ENCODE measurements at places on chromosomes 16 and 17.

- DNase-seq = no peak
These were observed 9.3 kb upstream of the ZNF624 start for GRCh38 chr17:16662936-16663335.

DNA sequence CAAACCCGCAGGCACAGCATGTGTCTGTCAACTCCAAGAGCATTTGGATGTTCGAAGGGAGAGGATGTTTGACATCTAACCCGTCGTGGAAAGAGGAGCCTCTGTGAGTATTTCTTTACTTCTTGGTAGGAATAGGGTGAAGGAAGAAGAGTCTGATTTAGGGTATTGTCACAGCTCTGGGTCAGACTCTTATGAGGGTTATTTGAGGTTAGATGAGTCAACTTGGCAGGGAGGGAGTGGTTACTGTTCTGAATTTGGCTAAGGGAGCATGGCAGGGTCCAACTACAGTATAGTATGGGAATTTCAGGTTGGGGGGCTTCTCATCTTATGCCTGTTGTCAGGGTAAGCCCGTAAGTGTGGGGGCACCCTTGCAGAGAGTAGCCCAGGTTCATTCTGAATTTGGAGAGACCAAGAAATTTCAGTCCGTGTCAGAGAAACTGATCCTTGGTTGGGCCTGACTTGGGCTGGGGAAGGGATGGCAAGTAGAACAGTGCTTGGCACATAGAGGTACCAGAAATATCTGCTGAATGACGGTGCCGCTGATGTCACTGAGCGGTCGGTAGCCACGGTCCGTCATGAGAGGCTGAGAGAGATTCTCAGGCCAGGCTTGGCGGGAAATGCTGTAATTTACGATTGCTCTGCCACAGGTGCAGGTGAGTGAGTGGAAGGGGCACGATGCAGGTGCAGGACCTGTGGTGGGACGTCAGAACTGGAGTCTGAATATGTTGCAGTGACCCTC is 43.2 kb downstream of the MYH3 start:
- DNase-seq = no peak

DNA sequence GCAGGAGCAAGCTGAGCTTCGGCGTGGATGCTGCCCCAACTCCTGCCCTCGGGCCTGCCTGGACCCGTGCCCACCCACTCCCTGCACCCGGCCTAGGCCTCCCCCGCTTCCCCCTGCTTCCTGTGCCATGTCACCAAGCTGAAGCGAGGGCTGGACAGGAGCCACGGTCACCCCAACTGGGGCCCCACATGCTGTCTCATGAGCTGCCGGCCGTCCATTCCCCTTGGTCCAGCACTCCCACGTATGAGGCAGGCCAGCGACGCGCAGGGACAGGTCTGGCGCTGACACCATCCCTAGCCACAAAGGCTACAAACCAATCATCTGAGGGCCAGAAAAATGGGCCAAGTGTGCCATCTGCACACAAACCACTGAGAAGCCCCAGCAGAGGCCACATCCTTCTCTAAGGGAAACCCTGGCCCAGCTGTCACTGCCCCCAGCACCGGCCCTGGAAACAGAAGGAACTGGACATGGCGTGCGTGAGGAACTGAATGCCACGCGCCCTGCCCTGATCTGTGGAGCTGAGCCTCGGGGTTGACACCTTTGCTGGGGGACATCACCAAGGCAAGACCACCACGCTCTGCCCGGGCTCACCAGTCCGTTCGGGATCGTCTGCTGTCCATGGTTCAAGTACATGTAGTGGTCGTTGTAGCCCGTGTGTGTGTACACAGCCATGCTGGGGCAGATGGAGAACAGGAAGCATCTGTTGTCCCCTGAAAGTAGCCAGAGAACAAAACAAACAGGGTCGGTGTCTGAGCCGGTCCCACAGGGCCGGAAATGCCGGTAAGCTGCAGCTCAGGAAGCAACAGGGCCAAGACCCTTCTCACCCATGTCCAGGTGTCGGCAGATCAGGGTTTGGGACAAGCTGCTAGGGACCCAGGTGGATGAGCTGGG is 22.2 kb downstream of the MEAK7 start:
- no peak for DNase-seq

GRCh38 chr17:43720311-43721060 is 38.1 kb downstream of the SOST start:
- DNase-seq = peak; percentile 75

- DNase-seq = no peak
These were observed 3.7 kb downstream of the NFE2L1 start for GRCh38 chr17:48051706-48052486.

DNA sequence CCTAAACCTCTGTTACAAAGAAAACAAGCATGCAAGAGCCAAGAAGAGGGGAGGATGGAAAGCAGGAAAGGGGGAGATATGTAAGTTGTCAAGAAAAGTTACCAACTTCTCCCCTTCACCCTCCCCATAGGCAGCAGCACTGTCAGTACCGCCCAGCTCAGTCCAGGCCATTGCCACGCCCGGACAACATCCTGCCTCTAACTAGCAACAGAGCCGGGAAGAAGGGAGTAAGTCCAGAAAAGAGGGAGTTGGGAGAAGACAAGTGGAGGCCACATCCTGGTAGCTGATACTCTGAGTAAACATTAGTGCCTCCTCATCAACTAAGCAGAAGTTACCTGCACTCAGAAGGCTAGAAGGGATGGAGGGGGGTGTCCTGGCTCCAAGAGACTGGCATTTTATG is 113.6 kb downstream of the SMG6 start:
- no peak for DNase-seq

DNA sequence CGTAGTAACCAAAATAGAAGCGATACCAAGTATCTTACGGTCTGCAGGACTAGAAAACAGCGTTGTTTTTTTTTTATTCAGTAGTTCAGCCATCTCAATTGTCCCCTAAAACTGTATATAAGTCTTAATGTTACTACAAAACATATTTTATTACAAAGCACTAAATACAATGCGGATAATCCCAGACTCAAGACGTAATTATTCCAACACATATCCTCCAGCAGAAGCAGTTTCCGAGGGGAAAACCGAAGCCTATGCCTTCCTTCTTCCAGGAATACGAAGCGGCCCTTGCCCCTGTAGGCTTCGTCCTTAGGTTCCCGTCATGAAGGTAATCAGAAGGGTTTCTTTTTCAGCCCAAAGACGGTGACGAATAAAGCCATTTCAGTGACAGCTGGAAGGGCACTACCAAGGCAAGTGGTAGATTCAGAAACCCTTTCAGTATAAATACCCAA is 2.3 kb downstream of the TMEM107 start:
- DNase-seq = no peak

GRCh38 chr16:85643631-85644030 is 30.5 kb downstream of the GSE1 start:
- DNase-seq = no peak

- DNase-seq = peak; percentile 27
These were observed 36.7 kb downstream of the CMIP start for GRCh38 chr16:81481207-81481821.

- DNase-seq = no peak
These were observed 116.4 kb downstream of the HS3ST3A1 start for GRCh38 chr17:13485327-13485726.

- no peak for DNase-seq
These were observed 37.6 kb upstream of the DHRS7B start for GRCh38 chr17:21089145-21089544.

DNA sequence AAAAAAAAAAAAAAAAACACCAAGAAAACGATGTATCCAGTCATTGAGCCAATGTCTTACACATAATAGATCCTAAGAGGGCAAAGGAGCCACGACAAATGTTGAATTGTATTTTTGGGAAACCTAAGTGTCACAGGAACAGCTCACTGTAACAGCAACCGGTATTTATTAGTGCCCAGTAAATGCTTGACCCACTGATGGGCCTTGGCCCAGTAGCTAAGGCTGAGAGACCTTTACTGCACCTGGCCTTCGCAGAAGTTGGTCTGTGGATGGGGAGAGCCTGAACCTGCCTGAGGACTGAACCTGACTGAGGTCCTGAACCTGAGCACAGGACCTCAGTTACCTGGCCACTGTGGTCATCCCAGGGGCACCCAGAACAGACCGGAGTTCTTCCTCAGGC is 65.0 kb upstream of the TBX2 start:
- no peak for DNase-seq

DNA sequence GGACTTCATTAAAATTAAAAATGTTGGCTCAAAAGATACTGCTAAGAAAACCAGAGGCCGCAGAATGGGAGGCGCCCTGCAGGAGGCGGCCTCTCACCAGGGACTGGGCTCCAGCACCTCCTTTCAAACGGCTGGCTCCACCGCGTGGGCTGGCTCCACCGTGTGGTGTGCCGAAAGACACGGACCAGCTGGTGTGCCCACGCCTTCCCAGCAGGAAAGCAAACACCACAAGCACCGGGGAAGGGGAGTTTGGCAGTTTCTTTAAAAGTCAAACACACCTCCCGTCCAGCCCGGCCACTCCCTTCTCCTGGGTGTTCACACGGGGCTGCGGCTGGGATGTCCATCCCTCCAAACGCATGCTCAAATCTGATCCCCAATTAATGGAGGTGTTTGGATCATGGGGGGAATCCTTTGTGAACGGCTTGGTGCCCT is 13.9 kb downstream of the HAGH start:
- DNase-seq = peak; percentile 21

DNA sequence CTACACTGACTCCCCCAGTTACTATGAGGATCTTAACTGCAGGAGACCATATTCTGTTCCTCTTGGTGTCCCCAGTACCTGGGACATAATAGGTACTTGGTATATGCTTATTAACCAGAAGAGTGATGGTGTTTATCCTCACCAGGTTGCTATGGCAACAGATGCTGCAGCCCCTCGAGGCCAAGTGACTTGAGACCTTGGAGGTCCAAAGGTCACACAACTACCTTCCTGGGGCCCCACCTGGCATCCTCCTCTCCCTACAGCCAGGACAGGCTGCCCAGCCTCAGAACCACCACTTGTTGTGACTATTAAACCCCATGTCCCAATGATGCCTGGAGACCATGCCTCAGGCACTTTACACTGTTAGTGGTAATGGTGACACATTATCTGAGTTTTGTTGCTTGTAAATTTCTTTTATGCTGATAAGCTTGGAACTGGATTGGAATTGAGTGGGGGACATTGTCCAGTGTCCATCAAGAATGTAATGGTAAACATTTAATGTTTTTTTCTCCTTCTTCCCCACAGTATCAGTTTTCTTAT is 189.4 kb downstream of the CCDC182 start:
- DNase-seq = no peak

DNA sequence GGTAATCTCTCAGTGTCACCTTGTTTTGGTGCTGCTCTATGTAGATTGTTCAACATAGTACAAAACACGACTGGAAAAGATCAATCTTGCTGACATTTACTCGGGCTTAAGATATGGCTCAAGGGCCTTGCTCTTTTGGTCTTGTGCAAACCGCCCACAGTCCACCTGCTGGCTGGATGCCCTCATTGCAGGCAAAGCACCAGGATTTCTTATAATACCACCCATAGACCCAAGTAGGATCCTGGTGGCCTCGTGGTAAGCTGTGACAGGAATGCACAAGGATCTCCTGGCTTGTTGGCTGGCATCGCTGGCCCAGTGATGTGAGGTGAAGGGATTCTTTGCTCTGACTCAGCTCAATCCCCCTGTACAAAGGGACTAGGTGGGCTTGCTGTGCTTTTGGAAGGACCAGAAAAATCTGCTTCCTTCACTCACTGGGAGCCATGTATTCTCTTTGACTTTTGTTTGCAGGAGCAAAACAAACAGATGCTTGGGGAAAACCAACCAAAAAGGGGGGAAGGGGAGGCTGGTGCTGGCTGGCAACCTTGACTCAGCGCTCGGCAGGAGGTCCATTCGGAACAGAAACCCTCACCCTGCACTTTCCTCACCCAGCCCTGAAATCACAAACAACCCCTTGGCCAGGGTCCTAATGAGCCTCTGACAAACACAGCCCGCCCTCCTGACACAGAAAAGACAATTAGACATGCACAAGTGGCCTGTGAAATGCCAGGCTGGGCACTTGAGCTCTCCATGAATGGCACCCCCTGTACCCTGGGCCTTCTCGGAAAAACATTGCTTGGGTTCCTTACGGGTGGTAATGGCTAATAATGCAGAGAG is 36.6 kb upstream of the MED9 start:
- peak; percentile 80 for DNase-seq

GRCh38 chr16:4477966-4478365 is 1.8 kb downstream of the HMOX2 start:
- peak; percentile 43 for DNase-seq

GRCh38 chr17:19357761-19358160 is 4.8 kb downstream of the B9D1 start:
- no peak for DNase-seq

- DNase-seq = no peak
These were observed 17.8 kb downstream of the ATP1B2 start for GRCh38 chr17:7668482-7668881.

DNA sequence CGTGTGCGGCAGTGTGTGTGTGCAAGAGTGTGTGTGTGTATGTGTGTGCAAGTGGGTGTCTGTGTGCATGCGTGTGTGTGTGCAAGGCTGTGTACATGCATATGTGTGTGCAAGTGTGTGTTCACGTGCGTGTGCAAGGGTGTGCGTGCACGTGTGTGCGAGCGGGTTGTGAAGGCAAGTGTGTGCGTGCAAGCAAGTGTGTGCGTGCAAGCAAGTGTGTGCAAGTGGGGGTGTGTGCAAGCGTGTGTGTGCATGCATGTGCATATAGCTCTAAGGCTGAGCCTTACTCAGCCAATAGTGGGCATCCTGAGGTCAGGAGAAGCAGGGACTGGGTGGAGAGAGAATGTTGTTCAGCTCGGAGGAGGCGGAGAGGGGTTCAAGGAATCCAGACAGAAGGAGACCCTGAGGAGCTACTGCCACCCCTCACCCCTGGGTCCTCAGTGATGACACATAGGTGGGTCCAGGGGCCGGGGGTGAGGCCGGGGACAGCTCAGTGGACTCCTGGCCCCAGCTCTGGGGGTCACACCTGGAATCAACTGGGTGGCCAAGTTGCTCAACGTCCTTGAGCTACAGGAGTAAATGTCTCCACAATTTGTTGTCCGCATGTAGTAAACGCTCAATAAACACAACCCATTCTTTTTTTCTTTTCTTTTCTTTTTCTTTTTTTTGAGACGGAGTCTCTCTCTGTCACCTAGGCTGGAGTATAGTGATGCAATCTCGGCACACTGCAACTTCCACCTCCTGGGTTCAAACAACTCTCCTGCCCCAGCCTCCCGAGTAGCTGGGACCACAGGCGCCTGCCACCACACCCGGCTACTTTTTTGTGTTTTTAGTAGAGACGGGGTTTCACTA is 1.8 kb downstream of the PRR29 start:
- no peak for DNase-seq

- DNase-seq = no peak
These were observed 497 bp downstream of the BCL7C start for GRCh38 chr16:30893417-30893743.

GRCh38 chr16:24174957-24175356 is 81.2 kb upstream of the CACNG3 start:
- DNase-seq = no peak
